Stimulated activated CD4-positive, alpha-beta T cell treated with anti-CD3 and anti-CD28 coated beads, Interleukin-1b, Interleukin-23, amount 100 ng/mL, for 4 hours (primary cell): ENCODE measurements at places on chromosomes 12 and 14.

DNA sequence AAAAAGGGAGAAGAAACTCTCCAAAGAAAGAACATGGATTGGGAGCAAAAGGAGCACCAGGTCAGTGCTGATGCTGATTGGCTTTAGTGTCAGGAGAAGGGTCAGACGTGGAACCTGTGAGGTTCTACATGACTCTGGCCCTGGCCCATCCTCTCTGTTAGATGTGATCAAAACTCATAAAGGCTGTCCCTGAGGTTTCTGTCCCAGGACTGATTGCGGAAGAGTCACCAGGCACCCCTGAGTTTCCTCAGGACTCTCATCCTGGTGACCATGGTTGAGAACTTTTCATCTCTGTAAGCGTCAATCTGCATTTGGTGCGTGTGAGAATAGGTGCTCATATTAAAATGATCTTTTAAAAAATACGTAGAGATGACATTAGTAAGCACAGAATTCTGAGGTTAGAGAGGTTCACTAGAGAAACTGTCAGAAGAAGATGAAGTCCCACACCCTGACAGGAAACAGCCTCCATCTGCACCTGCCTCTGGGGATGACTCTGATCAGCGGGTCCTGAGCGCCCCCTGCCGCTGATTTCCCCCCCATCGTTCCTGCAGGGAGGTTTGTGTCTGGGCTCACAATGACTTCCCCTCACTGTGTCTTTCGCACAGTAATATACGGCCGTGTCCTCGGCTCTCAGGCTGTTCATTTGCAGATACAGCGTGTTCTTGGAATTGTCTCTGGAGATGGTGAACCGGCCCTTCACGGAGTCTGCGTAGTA, 741.8 kb downstream of the TMEM121 start:
- peak; percentile 66 for DNase-seq

GRCh38 chr14:93337143-93337753, 4.4 kb upstream of the BTBD7 start:
- no peak for DNase-seq

GRCh38 chr14:58100735-58101368, 51.2 kb downstream of the ARMH4 start:
- DNase-seq, result no peak

GRCh38 chr12:41634091-41634490, 446.0 kb downstream of the PDZRN4 start:
- DNase-seq, result no peak

DNA sequence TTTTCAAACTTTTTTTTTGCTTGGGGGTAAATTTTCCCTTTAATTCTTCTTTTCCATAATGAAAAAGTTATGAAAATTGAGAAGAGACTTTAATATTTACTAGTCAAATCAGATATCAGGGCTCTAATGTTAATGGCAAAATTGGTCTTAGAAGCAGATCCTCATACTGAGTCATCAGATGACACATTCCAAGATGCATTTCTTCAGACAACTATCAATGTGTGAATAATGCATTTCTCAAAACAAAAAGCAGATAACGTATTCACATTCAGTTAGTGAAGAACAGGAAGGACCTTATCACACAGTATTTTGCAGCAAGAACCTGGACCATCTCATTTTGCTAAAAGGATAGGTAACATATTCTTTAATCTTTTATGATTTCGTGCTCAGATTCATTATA, 130.7 kb downstream of the GPHN start:
- no peak for DNase-seq

- DNase-seq, result no peak
These were observed 8.1 kb downstream of the KRT18 start for GRCh38 chr12:52956987-52957386.

- DNase-seq, result no peak
These were observed 69.2 kb downstream of the LGMN start for GRCh38 chr14:92679246-92679645.

GRCh38 chr12:26668847-26669246, 164.1 kb downstream of the ITPR2 start:
- no peak for DNase-seq

- DNase-seq, result no peak
These were observed 319.5 kb downstream of the FUT8 start for GRCh38 chr14:65731933-65732506.

- DNase-seq, result no peak
These were observed 573.7 kb downstream of the ALG10 start for GRCh38 chr12:34595749-34596733.

DNA sequence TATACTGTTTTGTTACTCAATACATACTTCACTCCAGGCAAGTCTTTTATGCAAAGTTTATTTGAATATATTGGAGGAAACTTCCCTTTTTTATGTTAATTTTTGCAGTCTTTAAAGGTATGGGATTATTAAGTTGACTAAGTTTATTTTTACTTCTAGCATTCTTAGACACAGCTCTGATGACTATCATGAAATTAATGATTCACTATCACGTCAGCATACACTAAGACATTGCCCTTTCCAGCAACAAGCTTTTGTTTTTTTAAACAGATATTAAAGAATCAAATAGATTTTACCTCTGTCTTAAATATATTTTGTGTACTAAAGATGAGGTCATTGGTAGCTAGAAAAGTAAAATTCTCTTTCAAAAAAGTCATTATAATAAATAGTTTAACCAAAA, 52.1 kb downstream of the DERA start:
- DNase-seq, result no peak

GRCh38 chr12:131989021-131989420, 39.3 kb downstream of the EP400 start:
- no peak for DNase-seq

DNA sequence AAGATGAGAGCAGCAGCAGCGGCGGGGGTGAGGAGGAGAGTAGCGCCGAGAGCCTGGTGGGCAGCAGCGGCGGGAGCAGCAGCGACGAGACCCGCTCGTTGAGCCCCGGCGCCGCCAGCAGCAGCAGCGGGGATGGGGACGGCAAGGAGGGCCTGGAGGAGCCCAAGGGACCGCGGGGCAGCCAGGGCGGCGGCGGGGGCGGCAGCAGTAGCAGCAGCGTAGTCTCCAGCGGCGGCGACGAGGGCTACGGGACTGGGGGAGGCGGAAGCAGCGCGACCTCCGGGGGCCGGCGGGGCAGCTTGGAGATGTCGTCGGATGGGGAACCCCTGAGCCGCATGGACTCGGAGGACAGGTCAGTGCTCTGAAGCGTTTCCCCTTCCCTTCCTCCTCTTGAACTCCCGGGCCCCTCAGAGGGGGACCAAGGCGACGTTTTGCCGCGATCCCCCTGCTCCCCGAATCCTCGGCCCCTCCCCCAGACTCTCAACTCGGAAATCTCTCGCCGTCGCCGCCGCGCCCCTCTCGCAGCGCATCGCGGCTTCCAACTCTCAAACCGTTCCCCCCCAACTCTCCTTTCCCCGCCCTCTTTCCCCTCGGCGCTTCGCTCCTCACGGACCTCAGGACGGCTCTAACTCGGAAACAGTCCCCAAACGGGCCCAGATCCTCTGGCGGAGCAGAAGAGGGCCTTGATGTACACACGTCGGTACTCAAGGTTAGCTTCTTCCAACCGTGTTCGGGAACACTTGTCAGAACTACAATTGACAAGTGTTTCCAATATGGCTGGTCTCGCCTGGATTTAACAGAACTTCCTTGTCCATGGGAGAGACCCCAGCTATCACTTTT, 947 bp downstream of the AEBP2 start:
- DNase-seq, result peak; percentile 34
